ENCODE measurements at places on chromosomes 3 and 15. TPM values are rescaled to one million over a fixed set of nuclear protein-coding genes. Genes with fewer than 3 reads are reported as not detected.

- no peak for DNase-seq
Measured at GRCh38 chr15:52566889-52567288, 1.9 kb downstream of the ARPP19 start.

Gene RAD51
- total RNA-seq: 73.5 TPM

DNA sequence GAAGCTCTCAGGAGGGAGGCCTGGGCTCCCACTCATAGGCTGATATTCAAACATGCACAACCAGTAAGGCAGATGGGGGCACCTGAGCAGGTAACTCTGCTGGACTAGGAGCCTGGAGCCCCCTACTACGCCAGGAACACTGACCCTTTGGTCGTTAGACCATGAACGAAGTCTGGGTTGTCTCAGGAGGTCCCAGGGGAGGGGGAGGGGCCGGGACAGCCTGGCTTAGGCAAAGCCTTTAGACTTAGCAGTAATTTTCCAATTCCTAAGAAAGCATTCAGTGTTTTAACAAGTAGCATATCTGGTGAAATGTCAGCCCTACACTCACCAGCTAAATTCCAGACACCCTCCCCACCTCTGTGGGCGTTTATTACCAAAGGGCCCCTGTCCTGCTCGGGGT is 67.4 kb upstream of the ST8SIA2 start:
- DNase-seq: no peak

DNA sequence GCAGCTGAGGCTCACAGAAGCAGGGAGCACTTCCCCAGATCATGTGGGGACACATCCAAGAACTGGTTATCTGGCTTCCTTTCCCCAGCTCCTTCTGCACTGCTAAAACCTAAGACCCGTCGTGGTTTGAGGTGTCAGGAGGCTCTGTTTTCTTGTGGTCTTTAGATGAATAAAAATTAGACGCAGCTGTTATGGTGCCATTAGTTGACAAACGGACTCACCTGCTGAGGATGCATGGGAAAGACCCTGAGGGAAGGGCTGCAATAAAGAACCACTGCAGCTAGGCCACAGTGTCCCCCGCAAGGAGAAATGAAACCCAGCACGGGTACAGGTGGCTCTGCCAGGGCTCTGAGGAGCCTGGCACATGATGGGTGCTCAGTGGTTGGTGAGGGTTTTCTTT is 99.4 kb downstream of the IQSEC1 start:
- DNase-seq: no peak

DNA sequence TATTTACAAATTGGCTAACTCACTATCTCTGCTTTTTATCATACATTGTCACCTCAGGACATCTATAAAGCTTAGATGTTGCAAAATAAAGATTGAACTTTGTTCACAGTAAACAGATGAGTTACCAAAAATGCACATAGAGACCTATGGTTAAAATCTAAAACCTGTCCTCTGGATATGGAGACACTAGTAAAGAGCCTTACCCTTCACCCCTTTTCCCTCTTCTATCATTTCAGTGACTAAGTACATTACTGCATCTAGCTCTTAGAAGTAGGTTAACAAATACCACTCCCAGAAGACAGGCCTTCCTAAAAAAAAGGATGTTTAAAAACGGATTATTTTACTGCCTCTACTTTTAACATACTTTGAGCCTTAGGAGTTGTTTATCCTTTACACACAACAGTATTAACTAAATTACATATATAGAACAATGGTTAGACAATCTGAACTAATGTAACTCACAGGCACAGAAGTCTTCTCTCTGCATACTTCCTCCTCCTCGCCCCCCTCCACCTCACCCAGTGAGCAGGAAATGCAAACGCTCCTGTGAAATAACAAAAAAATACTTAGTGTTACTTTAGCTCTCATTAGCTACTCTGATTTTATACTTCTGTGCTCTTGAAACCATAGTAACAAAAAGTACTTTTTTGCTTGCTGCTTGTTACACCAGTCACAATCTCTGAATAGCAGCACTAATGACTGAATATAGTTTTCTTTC is 23.3 kb downstream of the IREB2 start:
- no peak for DNase-seq

- DNase-seq: no peak
Measured at GRCh38 chr15:41561777-41562145, 2.7 kb downstream of the TYRO3 start.

DNA sequence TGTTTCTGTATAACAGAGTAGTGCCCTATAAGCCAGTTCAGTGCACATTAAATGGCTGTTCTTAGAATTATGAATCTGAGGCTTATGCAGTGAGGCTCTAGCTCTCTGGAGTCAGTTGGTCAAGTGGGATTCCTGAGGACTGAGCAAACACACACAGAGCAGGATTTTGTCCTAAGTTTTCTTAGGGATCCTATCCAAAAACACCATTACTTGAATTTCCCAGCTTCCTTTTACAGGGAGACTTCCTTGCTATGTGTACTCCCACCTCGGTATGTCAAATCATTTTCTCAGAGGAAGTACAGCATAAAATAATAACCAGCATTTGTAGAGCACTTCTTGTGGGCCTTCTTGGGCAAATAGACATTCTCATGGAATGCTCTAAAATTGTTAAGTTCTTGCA is 63.1 kb upstream of the GOLGA6B start:
- DNase-seq: no peak

Gene CAMK1
- total RNA-seq: 53.1 TPM

GRCh38 chr15:65082303-65082953 is 5.9 kb downstream of the KBTBD13 start:
- DNase-seq: peak; percentile 43

Gene ARGFX
- not detected for total RNA-seq

GRCh38 chr15:91104111-91104510 is 4.1 kb downstream of the SV2B start:
- no peak for DNase-seq

DNA sequence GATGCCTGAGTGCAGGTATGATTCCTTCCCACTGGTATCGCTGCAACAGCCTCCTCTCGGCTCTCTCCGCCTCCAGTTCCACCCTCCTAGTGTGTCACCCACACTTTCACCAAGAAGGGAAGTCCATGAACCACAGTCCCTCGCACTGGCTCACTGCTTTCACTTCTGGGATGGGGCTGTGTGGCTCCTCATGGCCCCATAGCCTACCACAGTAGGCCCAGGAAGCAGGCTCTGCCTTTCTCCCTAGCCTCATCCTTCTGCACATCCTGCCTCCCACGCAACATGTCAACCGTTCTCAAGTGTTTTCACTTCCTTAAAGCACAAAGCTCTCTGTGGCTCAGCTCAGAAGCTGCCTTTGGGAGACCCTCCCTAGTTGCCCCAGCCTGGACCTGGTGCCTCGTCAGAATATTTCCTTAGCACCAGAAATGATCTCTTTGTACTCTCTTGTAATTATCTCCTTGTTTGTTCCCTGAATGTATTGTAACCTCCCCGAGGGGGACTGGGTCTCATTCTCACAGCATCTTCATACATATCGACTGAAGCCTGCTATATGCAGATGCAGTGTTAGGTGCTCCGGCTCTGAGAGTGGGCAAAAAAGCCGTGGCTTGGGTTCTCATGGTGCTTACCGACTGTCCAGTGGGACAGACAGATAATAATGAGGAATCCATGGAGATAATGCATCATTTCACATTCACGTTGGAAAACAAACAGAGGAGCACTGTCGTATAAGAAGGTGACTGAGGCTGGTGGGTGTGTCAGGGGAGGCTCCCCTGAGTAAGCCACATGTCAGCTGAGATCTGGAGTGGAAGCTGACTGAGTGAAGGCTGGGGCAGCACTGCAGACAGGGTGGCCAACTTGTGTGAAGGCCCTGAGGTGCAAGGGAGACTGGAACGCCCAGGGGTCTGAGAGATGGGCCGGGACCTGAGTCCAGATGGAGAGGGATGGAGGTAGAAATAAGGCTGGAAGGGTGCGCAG is 107.1 kb downstream of the DGKG start:
- peak; percentile 73 for DNase-seq

Gene CCDC39
- total RNA-seq: not detected

GRCh38 chr15:74316141-74316540 is 51.3 kb downstream of the CYP11A1 start:
- DNase-seq: no peak

Gene GCNT3
- total RNA-seq: not detected

GRCh38 chr3:146308222-146308621 is 57.3 kb upstream of the PLSCR4 start:
- no peak for DNase-seq

GRCh38 chr15:69535998-69536397 is 83.4 kb downstream of the RPLP1 start:
- no peak for DNase-seq

Gene CHCHD6
- total RNA-seq: 17.1 TPM

GRCh38 chr3:50401978-50402595 is 42.8 kb upstream of the TMEM115 start:
- no peak for DNase-seq

DNA sequence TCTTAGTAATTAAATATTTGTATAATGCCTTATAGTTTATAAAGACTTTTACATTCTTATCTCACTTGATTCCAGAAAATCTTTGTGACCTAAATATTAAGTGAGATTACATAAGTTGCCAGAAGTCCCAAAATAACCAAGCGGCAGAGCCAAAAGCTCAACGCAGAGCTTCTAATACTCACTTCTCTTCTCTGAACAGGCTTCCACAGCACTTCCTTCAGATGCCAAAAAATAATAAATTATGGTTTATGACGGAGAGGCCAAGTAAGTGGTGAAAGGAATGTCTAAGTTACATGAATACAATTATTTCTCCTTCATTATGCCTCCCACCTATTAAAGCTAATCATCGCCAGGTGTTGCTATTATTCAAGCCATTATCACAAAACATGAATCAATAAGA is 110.3 kb downstream of the GBE1 start:
- DNase-seq: no peak

DNA sequence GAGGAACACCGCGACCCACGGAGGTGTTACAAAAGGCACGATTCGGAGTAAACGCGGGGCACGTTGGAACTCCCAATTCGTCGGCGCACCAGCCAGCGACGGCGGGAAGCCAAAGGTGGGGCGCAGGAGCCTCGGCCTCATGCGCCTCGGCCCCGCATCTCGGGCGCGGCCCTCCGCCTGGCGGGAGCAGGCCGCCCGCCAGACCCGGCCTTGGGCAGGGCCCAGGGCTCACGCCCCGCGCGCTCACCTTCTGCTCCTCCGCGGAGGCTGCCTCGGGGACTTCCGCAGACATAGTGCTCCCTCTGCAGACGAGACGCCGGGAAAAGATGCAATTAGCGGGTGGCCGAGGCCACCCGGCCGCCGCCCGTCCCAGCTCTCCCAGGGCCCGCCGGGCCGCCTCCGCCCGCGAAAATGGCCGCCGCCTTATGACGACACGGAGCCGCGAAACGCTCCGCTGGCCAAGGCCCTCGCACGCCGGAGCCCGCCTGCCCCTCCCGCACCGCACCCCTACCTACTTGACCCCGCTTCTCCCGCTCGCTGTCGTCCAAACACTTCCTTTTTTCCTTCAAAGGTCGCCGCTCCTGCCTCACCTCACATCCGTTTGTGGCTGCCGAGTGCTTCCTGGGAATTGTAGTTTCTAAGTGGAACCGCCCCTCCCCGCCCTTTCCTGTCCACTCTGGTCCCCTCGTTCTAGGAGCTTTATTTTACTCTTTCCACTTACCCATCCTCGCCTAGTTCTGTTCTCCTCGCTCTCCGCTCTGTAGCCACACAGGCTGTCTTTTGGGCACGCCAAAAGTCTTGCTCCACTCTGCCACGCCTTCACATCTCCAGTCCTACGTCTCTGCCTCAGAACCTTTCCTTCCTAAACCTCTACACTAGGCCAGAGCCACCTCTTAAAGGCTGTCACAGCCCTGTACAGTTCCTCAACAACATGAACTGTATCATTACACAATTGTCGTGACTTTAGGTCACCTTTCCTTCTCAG is at the start of gene ARPP19:
Gene ARPP19, minus strand, starts transcription at position 430 of the 985 bp plus-strand sequence. Its CDS starts 138 bp downstream, at position 292.
- peak; percentile 90 for DNase-seq

Gene ROBO1
- 2.1 TPM for total RNA-seq

DNA sequence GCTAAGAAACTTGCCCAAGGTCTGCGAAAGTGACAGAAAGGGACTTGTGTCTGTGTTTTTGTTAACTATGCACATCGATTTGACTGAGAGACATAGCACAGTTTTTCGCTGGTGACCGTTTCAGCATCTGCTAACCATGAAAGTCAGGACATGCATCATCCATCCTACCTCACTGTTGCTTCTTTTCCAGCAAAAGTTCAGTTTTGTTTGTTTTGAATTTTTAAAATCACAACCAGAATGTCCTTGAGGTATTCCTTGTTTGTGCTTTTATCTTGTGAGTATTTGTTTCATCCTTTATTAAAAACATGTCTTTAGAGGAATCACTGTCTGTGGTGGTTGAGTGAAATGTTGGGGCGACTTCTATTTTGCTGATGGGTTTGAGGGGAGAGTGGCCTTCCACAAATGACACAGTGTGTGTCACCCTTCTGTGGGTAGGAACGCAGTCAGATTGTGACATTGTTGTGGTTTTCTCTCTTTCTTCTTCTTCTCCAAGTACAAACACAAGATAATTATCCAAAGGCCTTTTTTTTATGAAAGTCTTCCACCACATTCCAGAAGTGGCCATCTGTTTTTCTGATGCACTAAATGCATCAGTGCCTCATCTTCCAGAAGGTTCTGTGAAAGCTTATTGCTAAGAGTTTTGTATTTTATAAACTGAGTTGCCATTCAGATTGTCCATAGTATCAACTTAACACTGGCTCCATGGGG is 214.4 kb upstream of the NR2E3 start:
- DNase-seq: no peak

GRCh38 chr15:85499371-85499887 is 119.0 kb downstream of the AKAP13 start:
- no peak for DNase-seq

- peak; percentile 22 for DNase-seq
Measured at GRCh38 chr3:71859123-71859519, 74.2 kb upstream of the PROK2 start.

Gene TM4SF1
- not detected for total RNA-seq

GRCh38 chr3:11381563-11381962 is 109.4 kb downstream of the ATG7 start:
- no peak for DNase-seq

DNA sequence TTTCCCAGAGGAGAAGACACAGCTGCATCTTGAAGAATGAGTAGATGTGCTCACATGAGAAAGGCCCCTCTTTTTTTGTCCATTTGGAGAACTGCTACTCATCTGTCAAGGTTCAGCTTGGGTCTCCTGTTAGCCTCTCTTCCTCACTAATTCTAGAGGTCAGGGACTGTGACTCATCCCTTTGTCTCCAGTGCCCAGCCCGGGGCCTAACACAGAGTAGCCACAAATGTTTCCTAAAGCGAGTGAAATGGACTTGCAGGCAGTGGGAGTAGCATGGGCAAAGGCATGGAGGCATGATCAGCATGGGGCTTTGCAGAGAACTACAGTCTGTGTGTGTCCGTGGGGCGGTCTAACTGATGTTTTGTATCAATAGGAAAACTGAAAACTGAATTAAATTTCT is 33.9 kb upstream of the MRPS22 start:
- no peak for DNase-seq

Gene SLC12A8
- 0.26 TPM for total RNA-seq

Measured in activated CD4-positive, alpha-beta T cell treated with anti-CD3 and anti-CD28 coated beads for 36 hours (primary cell).